Left lobe of liver (tissue), 2 donors: ENCODE measurements at places on chromosomes 7 and 10.

DNA sequence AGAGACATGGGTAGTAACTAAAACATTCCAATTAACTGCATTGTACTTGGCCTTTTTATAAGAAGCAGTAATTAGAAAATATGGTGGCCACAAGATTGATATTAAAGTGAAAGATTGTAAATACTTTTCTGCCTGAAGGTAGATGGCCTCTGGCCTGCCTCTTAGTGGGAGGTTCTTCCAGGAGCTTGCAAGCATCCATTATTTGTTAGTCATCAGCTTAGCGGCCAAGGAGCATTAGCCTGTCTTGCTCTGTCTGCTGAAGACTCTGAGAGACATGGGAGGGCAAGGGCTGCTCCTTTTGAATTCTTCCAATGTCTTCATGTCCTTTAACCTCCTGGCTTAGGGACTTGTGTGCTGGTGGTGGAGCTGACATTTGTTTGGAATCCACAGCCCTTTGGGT is 80.4 kb downstream of the TCF7L2 start:
- DNase-seq: no peak

- no peak for DNase-seq
These were observed 34.3 kb downstream of the NACAD start for GRCh38 chr7:45054442-45054841.

DNA sequence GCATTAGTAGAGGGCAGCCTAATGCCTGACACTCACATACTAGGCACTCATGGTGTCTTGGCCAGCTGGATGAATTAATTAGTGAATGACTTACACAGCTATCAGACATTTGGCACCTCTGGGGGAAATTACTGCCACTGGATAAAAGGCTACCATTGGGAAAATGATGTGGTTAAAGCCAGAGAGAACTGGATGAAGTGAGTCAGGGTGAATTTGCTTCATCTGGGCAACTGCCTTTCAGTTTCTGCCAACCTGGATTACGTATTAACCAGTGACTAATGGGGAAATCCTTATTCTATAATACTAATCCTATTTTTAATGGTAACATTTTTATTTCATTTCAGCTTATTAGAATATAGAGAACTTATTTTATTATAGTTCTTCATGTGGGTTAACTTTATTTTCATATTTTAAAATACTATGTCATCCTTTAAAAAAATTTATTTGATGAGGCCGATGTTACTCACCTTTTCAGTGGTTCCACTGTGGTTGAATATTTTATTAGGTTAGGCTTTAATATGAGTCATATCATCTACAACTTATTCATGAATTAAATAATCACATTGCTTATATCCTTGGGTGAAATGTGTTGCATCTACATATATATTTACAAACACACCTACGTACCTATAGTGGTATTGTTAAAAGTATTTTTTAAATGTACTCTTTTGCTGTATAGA is 85.6 kb upstream of the CAPZA2 start:
- no peak for DNase-seq

- no peak for DNase-seq
These were observed 39.6 kb downstream of the MPP7 start for GRCh38 chr10:28263136-28263857.

GRCh38 chr7:51014811-51015210 is 232.1 kb upstream of the GRB10 start:
- peak; percentile 22 for DNase-seq

GRCh38 chr10:132449811-132450181 is 52.8 kb downstream of the PWWP2B start:
- no peak for DNase-seq

DNA sequence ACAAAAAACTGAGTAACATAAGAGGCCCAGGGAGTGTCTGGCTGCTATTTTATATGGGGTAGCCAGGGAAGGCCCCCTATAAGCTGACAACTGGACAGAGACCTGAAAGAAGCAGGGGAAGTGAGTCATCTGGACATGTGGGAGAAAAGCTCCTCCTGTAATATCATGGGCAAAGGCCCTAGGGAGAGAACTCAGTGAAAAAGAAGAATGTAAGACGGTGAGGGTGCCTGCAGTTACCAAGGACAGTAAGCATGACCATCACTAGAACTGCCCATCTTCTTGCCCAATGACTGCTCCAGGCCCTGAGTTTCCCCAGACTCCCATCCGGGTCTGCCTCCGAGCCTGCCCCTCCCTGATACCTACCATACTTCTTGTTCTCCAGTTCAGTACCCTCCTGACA is 2.3 kb downstream of the ELMO1 start:
- DNase-seq: no peak

GRCh38 chr10:66329147-66329546 is 596.7 kb upstream of the LRRTM3 start:
- DNase-seq: no peak

- no peak for DNase-seq
These were observed 4.4 kb downstream of the ZNF316 start for GRCh38 chr7:6641305-6642035.

GRCh38 chr7:115300231-115300870 is 378.5 kb downstream of the MDFIC start:
- DNase-seq: no peak

DNA sequence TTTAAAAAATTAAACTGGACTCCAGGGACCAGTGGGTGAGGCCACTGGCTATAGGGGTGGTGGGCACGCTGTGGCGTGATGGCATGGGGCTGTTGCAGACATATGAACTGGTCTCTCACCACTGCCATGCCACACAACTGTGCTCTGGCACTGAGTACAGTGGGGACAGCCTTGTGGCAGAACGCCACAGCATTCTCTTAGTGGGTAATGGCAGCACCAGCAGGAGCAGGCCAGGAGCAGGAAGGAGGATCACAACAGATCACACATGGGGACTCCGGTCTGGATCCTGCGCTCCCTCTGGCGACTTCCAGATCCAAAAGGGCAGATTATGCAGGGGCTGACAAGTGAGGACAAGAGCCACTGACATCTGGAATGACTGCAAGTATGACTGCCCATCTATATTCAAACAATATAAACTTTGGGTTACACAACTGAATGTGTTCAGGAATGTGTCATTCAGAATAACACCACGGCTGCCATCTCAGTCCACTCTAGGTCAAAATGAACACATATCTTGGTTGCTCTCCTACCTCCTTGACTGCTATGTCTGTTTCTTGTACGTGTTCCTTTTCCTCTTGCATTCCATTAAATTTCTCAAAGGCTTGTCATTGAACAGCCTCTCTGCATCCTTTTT is 176.0 kb downstream of the KMT2E start:
- DNase-seq: no peak

GRCh38 chr10:114329634-114330365 is 74.5 kb downstream of the AFAP1L2 start:
- DNase-seq: no peak

DNA sequence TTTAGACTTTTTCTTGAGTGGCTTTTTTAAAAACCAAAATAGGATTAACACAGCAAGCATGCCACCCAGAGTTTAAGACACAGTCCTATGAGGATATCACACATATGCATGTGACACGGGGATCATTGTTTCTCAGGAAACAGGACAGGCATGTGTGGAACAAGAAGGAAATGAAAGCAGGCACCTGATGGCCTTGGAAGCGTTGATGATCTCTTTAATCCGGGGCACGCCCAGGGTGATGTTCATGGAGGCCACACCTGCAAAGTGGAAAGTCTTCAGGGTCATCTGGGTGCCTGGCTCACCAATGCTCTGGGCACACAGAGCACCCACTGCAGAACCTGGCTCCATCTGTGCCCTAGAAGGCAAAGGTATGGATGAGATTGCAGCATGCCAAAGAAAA is 44.3 kb downstream of the POLR3A start:
- no peak for DNase-seq

- no peak for DNase-seq
These were observed 112.5 kb downstream of the MAD1L1 start for GRCh38 chr7:2120251-2120660.

GRCh38 chr7:143435266-143435665 is 8.0 kb upstream of the TAS2R60 start:
- DNase-seq: no peak
